Right renal pelvis (tissue), 4 donors: ENCODE measurements at places on chromosomes 5 and 9.
A peak's percentile ranks its signal among the peaks of the same experiment; 100 is the strongest.

- DNase-seq = no peak
These were observed 26.9 kb upstream of the CNOT6 start for GRCh38 chr5:180467028-180467975.

DNA sequence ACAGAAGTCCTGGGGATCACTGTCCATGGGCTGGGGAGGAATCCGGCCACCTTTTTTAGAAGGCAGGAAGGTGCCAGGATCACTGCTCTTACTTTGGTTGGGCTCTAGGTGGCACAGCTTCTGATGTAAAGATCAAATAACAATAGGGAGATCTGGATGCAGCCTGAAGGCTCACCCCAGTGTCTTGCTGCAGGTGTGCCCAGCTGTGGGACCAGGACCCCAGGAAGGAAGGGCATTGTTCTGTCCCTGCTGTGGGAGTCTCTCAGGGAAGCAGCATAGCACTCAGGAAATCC lies 69.6 kb downstream of the DAB2IP start:
- no peak for DNase-seq

DNA sequence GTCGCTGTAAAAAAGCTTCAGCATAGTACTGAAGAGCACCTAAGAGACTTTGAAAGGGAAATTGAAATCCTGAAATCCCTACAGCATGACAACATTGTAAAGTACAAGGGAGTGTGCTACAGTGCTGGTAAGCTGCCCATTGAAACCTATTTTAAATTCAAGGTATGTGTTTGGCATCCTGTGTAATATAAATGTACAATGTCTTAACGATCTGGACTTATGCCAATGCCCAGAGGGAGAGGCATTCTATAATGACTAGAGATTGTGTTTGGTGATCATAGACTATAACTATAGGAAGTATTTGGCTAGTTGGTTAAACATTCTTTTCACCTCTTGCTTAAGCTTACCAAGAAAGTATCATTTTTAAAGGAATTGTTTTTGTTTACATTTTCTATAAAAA lies 95.7 kb downstream of the INSL6 start:
- peak; percentile 5 for DNase-seq

DNA sequence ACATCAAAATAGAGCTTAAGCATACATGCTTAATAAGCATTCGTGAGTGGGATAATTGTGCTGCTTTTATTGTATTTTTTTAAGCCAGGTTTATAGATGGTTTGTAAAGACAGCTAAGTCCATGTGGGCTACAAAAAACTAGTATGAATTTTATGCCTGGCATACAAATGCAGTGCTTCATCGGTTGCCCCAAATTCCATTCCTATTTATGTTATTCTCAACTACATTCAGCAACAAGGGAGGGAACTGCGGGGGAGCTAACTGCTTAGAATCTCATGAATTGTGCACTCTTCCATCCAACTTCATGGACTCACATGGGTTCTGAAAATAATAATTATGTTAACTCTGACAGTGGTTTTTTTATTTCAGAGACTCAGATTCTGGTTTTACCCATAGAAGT lies 199.2 kb downstream of the FAM170A start:
- DNase-seq = no peak

DNA sequence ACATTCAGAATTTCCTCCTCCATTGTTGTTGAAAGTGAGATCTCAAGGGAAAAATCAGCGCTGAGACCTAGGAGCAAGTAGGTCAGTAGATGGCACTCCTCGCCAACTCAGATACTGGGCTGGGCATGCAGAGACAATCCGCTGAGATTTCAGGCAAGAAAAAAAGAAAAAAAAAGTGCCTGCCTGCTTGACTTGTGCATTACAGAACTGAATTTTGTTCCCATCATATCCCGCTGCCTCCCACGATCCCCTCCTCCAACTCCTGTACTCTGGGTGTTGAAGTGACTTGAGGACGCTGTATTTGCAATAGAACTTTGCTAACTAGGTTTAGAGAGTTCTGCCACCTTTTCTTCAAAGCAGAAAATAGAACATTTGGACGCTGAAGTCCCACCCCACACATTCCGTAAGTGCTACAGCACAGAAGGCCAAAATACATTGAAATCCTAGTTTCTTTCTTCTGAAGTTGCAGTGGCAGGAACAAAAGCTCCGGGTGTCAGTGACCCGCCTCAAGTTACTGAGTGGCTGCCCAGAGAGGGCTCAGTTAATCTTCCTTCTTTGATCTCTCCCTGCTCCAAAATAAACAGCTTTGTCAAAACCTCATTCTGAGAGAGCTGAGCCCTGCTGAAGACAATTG lies 265.8 kb downstream of the MLLT3 start:
- DNase-seq = peak; percentile 76

DNA sequence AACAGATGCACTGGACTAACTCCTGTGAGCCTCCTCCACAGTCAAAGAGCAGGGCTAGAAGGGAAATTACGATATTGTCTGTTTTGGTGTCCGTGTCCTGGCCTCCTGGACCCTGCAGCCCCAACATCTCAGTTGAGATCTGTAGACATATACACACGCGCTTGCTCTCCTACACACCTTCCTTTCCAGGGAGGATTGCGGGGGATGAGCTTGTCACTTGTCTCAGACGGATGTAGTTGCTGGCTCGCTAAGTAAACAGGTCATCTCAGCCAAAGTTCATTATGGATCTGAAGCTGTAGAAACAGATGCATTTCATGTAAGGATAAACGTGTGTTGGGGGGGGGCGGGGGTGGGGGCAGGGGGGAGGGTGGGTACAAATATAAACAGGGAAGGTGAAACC lies 549.3 kb downstream of the CCDC171 start:
- DNase-seq = no peak

GRCh38 chr9:120715389-120715924 lies 1.2 kb upstream of the MEGF9 start:
- no peak for DNase-seq

DNA sequence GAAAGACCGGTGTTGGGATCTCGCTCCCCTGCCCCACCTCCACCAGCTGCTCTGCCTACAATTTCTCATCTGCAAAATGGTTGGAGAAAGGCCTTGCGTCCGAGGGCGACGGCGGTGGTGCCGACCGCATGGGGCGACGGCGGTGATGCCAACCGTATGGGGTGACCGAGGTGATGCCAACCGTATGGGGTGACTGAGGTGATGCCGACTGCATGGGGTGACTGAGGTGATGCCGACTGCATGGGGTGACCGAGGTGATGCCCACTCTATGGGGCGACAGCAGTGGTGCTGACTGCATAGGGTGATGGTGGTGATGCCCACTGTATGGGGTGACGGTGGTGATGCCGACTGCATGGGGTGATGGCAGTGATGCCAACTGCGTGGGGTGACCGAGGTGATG lies 171.0 kb downstream of the OLFM1 start:
- no peak for DNase-seq

DNA sequence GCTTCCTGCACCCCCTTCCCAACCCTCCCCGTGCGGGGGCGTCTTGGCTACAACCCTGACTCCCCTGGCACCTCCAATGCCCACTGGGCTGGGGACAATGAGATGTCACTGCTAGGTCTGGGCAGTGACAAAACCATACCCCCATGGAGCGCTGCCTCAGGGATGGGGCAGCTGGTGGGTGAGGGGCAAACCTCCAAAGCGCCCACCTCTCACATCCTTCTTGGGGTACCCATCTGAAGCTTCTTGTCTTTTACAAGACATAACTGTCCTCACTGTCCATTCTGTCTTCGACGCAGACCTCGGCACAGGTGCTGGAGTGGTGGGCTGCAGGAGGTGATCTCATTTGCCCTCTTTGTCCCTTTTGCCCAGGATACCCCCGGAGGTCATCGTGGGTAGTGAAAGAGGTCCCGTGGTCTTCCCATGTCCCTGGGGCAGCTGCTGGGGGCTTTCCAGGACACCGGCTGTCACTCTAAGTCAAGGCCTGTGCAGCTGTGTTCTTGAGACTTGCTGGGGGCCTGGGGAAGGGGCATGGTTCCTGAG lies 27.8 kb upstream of the CSF1R start:
- no peak for DNase-seq

DNA sequence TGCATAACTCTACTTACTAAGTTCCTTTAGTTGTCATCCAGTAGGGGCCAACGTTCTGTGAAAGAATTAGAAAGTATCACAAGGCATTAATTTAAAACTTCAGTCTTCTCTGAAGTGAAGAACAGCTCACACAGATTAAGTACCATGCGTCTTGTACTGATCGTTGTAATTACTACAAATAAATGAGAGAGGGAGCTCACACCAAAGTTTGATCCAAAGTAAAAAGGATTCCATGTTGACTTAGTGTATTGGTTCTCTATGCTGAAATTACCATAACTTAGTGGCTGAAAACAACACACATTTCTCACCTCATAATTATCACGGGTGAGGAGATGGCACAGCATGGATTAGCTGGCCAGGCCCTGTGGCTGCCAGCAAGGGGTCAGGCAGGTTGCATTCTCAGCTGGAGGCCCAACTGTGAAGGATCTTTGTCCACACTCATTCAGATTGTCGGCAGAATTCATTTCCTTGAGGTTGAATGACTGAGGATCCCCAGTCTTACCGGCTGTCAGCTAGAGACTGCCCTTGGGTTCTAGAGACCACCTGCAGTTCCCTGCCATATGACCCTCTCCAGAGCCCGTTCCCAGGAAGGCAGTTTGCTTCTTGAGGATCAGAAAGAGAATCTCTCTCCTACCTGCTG lies 169.1 kb downstream of the YTHDC2 start:
- no peak for DNase-seq

DNA sequence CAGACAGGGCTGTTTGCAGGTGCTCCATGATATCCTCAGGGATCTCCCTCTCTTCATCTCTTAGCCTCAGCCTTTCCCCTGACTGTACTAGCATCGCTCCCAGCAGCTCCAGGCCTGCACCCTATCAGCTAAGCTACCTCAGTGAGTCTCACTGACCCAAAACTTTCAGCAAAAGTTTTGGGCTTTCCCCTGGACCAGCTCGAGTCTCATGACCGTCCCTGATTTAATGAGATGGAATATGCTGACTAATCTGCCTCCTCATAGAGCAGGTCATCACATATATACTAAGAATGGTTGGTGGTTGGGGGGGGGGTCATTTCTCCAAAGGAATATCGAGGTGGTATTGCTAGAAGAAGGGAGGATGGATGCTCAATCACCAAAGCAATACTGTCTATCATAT lies 151.5 kb downstream of the NR3C1 start:
- no peak for DNase-seq

- DNase-seq = no peak
These were observed 195.8 kb upstream of the CDH6 start for GRCh38 chr5:30997681-30998080.

- no peak for DNase-seq
These were observed 16.3 kb downstream of the IDNK start for GRCh38 chr9:83639266-83639665.

DNA sequence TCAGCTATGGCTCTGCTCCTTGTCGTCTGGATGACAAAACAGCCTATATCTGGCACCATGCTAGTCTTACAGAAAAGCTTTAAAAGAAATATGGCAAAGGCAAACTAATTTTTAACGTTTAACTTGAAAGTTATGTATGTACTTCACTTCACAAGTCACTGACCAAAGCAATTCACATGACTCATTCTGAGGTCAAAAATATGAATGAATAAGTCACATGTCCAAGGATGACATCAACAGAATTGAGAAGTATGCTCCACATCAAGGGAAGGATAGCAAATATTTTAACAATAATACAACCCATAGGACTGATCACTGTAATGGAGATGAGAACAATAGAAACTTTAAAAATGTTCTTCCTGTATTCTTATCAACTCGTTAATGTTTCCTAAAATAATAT lies 1072.6 kb upstream of the NUDT12 start:
- no peak for DNase-seq

DNA sequence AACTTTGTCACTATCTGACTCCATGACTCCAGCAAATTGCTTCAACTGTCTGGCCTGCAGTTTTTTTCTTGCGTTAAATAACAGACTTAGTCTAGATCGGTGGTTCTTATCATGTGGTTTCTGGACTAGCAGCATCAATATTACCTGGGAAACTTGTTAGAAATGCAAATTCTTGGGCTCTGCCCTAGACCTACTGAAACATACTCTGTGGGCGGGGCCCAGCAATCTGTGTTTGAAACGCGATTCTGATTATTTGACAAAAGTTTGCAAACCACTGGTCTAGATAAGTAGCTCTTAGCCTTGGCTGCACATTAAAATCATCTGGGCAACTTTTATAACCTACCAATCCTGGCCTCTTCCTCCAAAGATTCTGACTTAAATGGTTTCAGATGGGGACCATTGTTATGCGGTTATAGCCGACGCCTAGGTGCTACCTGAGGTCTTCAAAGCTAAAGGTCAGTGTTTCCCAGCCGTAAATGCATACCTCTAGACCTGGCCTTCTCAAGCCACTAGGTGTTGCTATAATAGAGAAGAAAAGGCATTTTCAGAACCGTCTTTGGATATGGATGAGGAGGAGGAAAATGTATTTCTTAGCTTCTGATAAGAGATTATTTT lies 74.0 kb downstream of the C9orf85 start:
- DNase-seq = no peak

DNA sequence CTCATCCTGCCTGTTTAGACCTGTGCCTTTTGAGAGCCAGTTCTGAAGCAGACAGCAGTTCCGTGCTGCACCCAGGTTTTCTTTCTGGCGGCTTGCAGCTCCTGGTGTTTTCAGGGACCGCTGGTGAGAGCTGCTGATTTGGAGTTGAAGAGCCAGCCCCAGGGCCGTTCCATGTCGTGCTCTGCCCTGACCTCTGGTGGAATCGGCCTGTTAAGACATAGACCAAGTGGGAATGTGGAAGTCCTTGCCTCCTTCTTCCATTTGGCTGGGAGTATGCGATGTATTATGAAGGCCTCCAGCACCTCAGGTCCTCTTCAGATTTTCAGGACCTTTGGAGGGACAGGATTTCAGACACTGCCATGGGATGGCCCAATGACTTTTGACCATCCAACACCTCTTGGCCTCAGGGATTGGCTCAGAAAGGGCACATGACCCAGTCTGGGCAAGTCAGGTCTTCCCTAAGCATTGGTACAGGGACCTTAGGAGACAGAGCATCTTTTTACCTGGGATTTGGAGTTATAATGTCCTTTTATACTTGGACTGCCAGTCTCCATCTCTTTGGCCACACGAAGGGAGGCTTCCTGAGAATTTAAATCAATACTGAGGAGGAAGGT lies 136.1 kb upstream of the CLINT1 start:
- DNase-seq = peak; percentile 60

DNA sequence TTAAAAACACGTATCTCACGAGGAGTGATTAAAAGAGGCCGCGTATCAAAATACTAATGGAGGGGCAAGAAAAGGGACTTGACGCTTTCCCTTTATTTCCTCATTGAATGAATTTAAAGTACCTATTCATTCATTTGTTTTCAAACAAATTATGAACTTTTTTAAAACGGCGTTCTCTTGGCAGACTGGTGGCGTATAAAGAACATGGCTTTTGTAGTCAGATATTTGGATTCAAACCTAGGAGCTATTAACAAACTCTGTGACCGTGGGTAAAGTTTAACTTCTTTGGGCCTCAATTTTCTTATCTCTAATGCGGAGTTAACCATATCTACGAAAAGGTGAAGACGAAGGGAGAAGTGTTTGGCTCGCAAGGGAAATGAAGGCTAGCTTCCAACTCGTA lies 876 bp downstream of the CAAP1 start:
- peak; percentile 28 for DNase-seq

- DNase-seq = no peak
These were observed 105.4 kb downstream of the DMRT2 start for GRCh38 chr9:1155602-1156001.

GRCh38 chr9:97271292-97271691 lies 36.2 kb upstream of the CCDC180 start:
- no peak for DNase-seq
